Kidney epithelial cell (primary cell): ENCODE measurements at places on chromosomes 6 and 20. TPM values are rescaled to one million over a fixed set of nuclear protein-coding genes. Genes with fewer than 3 reads are reported as not detected.

DNA sequence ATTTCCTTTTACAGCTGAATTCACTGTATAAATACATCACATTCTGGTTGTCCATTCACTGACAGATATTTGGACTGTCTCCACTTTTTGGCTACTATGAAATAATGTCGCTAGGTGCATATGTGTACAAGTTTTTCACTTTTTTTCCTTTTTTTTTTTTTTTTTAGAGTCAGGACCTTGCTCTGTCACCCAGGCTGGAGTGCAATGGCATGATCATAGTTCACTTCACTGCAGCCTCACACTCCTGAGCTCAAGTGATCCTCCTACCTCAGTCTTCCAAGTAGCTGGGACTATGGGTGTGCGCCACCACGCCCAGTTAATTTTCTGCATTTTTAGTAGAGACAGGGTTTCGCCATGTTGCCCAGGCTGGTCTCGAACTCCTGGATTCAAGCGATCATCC, 13.3 kb downstream of the CSNK2A1 start:
- no peak for DNase-seq

GRCh38 chr20:571754-572441, 28.3 kb upstream of the CSNK2A1 start:
- no peak for DNase-seq

Gene OR12D3
- not detected in 2 replicates for total RNA-seq

Gene C6orf89
- total RNA-seq = 31.4 and 42.5 TPM in 2 replicates

Gene RIN2
- total RNA-seq = 30.6 and 34.1 TPM in 2 replicates
